ENCODE measurements at places on chromosomes 12 and 14. TPM values are rescaled to one million over a fixed set of nuclear protein-coding genes. Genes with fewer than 3 reads are reported as not detected.
A peak's percentile ranks its signal among the peaks of the same experiment; 100 is the strongest.

DNA sequence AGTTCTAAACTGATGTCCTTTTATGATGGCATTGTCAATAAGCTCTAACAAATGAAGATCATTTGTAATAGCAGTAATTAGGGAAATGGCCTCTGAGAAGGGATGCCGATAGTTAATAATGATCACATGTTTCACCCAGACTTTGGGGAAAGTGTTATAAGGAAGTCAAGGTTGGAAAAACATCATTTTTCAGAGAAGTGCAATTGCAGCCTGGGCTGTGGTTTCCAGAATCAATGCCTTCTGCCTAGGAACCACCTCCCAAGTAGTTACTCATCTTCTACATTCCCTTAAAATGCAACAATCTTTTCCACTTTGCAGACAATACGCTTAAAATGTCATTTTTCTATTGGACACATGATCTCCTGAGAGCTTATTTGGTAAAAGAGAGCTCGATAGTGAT, 879 bp downstream of the EDDM3A start:
- DNase-seq, result no peak

- no peak for DNase-seq
Measured at GRCh38 chr12:131640525-131640924, 70.4 kb upstream of the SFSWAP start.

DNA sequence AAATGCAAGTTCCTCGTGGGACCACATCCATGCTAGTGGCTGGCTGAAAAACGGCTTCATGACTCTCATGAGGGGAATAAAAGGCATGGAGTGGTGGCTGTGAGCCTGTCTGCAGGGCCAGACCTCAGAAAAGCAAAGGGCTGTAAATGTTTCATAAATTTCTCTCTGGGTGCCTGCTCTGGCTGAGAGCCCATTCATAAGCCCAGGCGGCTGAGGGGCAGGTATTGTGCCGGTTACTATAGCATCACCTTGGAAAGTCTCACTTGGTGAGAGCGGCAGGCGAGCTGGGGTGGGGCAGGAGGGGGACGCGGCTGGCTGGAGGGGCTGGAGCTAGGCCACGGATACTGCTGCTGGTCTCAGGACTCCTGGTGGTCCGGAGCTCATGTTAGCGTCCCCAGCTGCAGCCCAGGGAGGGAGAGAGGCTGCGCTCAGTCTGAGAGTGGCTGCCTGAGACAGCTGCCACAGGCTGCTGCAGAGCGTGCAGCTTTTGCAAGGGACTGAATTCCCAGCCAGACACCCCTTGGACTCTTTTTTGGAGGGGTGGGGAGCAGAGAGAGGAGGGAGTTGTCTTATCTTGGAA, at the start of gene SLC17A8:
SLC17A8 (plus strand) TSS at position 431 of the 580 bp plus-strand sequence. CDS start 318 bp downstream, outside the sequence.
- no peak for DNase-seq

DNA sequence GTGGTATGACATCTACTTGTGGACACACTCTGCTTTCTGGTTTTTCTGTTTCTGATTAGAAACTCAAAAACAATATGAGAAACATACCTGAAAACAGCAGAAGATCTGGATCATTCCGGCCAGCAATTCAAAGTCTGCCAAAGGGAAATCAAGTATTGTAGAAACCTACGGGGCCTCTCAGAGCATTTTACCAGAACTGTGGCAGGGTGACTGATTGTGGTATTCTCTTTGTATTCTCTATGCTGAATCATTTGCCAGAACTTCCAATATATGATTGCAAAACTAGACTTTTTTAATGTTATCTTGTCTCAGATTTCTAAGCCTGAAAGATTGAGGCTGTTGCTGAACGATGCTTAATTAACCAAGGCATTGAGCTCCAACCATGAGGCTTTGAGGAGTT, 5.9 kb upstream of the GZMB start:
- no peak for DNase-seq

GRCh38 chr14:82419933-82420332, 886.3 kb upstream of the SEL1L start:
- DNase-seq, result no peak

DNA sequence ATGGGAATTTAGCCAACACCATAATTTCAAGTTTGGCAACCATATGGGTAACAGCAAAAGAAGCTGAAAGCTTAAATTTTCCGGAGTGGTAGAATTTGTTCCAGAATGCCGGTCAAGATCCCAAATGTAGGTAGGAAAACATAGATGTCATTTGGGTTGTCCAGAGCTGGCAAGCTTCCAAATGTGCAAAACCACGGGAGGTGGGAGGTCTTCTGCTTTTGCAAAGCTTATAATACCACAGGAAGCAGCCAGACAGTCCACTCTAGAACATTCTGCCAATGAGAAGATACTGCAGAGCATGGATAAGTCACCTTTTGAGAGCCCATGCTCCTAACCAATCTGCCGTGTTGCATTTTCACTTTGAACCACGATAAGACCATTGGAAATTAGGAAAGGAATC, 26.4 kb upstream of the BATF start:
- no peak for DNase-seq

- no peak for DNase-seq
Measured at GRCh38 chr12:3171195-3171591, 94.0 kb downstream of the TSPAN9 start.

DNA sequence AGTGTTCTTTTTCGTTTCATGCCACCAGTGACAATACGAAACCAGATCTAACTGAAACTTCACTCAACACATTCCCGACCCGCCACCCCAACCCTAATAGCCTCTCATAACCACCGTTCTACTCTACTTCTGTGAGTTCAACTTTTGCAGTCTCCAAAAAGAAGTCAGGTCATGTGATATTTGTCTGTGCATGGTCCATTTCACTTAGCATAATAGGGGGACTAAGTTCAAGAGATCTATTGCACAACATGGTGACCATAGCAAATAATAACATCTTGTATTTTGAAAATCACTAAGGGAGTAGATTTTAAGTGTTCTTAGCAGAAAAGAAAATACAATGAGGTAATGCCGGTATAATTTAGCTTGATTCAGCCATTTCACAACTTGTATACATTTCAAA, 376.4 kb downstream of the DIO2 start:
- no peak for DNase-seq

GRCh38 chr12:4356041-4356327, 23.5 kb downstream of the FGF23 start:
- peak; percentile 40 for DNase-seq

DNA sequence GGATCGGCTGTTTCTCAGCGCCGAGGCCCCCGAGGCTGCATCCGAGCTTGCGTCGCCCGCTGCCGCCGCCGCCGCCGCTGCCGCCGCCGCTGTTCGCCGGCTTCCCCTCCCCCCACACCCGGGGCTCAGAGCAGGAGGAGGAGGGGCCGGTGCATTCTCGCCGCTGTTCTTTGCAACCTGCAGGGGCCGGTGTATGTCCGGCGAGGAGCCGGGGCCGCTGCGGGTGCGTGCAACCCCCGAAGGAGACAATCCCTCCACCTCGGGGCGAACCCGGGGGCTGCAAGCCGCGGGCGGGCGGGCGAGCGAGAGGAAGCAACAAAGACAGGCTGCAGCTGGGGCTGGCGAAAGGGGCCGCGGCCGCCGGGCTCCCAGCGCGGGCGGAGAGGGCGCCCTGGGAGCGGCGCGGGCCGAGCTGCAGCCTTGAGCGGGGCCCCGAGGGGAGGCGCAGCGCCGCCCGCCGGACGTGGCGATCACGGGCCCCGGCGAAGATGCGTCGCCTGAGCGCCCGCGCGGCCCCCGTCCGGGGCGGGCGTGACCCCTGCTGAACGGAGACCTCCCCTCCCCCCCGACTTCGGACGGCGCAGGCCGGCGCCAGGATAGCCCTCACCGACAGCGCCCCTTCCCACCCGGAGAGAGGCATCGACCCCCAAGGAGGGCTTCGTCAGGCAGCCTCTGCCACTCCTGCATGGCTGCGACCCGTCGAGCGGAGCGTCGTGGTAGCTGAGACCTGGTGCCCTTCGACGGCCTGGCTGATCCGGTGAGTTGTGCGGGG, 702 bp downstream of the FAM222A start:
- DNase-seq, result peak; percentile 65

DNA sequence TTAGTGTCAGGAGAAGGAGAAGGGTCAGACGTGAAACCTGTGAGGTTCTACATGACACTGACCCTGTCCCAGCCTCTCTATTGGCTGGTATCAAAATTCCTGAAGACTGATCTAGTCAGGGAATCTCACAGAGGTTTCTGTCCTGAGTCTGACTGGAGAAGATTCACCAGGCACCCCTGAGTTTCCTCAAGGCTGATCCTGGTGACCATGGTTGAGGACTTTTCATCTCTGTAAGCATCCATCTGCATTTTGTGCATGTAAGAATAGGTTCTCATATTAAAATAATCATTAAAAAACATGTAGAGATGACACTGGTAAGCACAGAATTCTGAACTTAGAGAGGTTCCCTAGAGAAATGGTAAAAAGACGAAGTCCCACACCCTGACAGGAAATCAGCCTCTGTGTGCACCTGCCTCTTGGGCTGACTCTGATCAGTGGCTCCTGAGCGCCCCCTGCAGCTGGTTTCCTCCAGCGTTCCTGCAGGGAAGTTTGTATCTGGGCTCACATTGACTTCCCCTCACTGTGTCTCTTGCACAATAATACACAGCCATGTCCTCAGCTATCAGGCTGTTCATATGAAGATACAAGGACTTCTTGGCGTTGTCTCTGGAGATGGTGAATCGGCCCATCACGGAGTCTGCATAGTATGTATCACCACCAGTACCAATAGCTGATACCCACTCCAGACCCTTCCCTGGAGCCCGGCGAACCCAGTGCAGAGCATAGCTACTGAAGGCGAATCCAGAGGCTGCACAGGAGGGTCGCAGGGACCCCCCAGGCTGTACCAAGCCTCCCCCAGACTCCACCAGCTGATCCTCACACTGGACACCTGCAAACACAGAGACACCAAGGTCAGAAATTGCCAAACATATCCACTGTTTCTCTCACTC, 991.9 kb downstream of the TMEM121 start:
- peak; percentile 72 for DNase-seq

GRCh38 chr14:103091041-103091882, 3.3 kb upstream of the EXOC3L4 start:
- DNase-seq, result peak; percentile 76

DNA sequence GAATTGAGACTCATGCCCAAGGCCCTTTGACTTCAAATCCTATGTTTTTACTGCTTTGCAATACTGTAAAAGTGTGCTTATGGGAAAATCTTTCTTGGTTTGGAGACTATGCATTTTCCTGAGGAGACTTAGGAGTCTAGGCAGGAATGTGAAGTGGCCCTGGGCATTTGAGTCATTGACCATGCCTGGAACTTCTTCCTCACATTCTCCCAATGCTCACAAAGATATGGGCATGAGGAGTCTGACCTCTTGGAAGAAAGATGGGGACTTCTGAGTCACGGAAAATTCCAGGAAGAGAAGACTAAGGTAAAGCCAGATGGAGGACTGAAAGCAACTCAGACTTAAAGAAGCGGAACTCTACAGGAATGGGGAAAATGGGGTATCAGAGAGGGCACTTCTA, 38.2 kb upstream of the ZNF641 start:
- no peak for DNase-seq

GRCh38 chr14:102140027-102140749, 491 bp downstream of the WDR20 start:
- DNase-seq, result peak; percentile 16

DNA sequence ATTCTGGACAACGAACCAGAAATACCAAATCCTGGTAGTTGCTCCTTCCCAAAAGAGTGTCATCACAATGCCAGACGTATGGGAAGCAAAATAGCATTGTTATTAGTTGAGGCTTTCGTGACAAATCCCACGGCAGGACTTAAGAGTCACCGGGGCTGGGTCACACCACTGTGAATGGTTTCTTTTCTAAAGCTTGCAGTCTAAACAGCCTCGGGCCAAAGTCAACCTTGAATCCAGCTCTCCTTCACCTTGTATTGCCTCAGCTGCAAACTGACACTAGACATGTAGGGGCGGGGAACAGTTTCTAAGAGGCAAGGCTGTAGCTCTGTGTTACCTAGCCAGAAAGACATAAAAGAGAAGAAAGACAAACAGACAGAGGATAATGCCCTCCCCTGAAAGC, 734.8 kb downstream of the MED13L start:
- DNase-seq, result no peak

- DNase-seq, result no peak
Measured at GRCh38 chr12:53961025-53961761, 6.5 kb downstream of the HOXC12 start.

DNA sequence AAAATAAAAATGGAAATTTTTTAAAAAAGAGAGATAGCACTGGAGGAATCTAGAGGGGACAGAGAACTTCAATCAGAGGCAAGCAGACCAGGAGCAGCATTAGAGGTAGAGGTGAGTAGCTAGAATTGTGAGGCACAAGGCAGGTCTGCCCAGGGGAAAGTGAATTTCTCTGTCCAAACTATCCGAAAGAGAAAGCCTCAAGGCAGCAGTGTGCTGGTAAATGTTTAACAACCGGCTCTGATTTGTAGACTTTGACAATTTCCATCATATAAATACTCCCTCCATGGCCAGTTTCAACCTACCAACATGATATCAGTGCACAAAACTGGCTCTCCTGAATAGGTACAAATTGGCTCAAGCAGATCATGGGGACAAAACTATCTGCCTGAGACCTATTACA, 160.6 kb upstream of the EGLN3 start:
- DNase-seq, result no peak

DNA sequence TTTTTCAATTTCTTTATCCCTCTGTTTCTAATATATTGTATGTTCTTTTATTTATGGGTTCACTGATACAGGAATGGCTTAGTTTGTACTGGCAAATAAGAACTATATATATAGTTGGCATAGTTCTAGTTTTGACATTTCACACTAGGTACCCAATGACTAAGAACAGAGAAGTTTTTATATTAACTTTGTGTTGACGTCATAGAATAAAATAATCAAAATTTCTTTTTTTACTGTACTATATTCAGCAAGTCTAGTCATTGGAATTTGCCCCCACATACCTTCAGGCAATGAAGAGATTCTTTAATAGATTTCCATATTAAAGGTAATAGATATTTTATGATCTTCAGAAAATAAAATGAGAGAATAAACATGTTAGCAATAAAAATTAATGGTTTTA, 713.2 kb downstream of the NOVA1 start:
- no peak for DNase-seq

- DNase-seq, result peak; percentile 41
Measured at GRCh38 chr12:2640709-2641108, 154.1 kb upstream of the FKBP4 start.

Gene GPR65
- total RNA-seq, result 0.50 TPM

Gene CIDEB
- 5.9 TPM for total RNA-seq

Gene PYGL
- 5.5 TPM for total RNA-seq

Gene SCNN1A
- 0.58 TPM for total RNA-seq

Gene GALNT8
- 0.94 TPM for total RNA-seq

Gene RFLNA
- total RNA-seq, result not detected

Gene CABP1
- total RNA-seq, result 2.7 TPM

Gene TEX22
- not detected for total RNA-seq

Gene PRKCH
- total RNA-seq, result 18.2 TPM
